ENCODE measurements at places on chromosomes 1 and 21.

DNA sequence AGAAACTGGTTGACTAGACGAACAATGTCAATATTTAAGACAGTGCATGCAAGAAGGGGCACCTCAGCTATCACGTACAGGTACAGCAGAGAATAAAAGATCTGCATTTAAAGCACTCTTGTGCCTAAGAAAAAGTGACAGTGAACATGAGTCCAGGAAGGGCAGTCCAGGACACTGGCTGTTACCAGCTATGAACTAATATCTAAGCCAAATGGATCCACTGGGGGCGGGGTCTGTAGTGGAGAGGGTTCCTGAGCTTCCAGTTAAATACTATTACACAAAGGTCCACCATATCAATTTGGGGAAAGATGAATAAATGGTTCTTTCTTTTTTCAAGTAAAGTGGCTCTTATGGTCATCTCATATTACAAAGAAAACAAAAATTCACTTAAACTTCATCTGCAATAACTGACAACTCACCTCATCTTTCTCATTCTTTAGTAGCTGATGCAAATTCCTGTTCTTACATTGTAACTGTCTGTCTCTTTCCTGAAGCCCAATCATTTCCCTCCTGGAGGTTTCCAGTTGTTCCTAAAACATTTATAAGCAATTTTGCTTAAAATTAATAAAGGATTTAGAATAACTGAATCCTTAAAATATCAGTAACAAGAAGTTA lies 24.5 kb downstream of the SSX2IP start:
- H3K27ac ChIP-seq = no peak overlapping the region
- no peak for DNase-seq
- H3K36me3 ChIP-seq = no peaks in the 10 kb centered on the region
- H3K4me3 ChIP-seq = no peak overlapping the region
- H3K27me3 ChIP-seq = no peaks in the 10 kb centered on the region
- no peaks in the 10 kb centered on the region for H3K4me1 ChIP-seq

GRCh38 chr1:176976225-176976624 lies 188.3 kb downstream of the ASTN1 start:
- no peaks in the 10 kb centered on the region for H3K36me3 ChIP-seq
- H3K4me1 ChIP-seq = no peaks in the 10 kb centered on the region
- H3K27me3 ChIP-seq = no peaks in the 10 kb centered on the region
- no peak overlapping the region for H3K27ac ChIP-seq
- no peak overlapping the region for H3K4me3 ChIP-seq

GRCh38 chr1:11071463-11072215 lies 11.8 kb upstream of the SRM start:
- no peaks in the 10 kb centered on the region for H3K4me1 ChIP-seq
- DNase-seq = no peak
- peaks cover 1% of the 10 kb centered on the region for H3K27me3 ChIP-seq
- peak overlapping the region; percentile 18 for H3K4me3 ChIP-seq

- H3K4me3 ChIP-seq = no peak overlapping the region
- peaks cover 3% of the 10 kb centered on the region for H3K27me3 ChIP-seq
- H3K36me3 ChIP-seq = peaks cover 3% of the 10 kb centered on the region
- peaks cover 9% of the 10 kb centered on the region for H3K4me1 ChIP-seq
Measured at GRCh38 chr1:245217853-245218608, 63.2 kb downstream of the KIF26B start.

- no peaks in the 10 kb centered on the region for H3K4me1 ChIP-seq
- H3K36me3 ChIP-seq = no peaks in the 10 kb centered on the region
- no peak overlapping the region for H3K4me3 ChIP-seq
- H3K27me3 ChIP-seq = no peaks in the 10 kb centered on the region
- H3K27ac ChIP-seq = no peak overlapping the region
- no peak for DNase-seq
Measured at GRCh38 chr1:19000065-19000464, 43.6 kb upstream of the IFFO2 start.

- peaks cover 71% of the 10 kb centered on the region for H3K36me3 ChIP-seq
- H3K4me1 ChIP-seq = peaks cover 11% of the 10 kb centered on the region
- peaks cover 7% of the 10 kb centered on the region for H3K27me3 ChIP-seq
- DNase-seq = no peak
- peak overlapping the region; percentile 2 for H3K27ac ChIP-seq
Measured at GRCh38 chr1:54861070-54861761, 25.8 kb downstream of the DHCR24 start.

GRCh38 chr1:189269011-189269410 lies 1208.7 kb downstream of the BRINP3 start:
- no peak overlapping the region for H3K27ac ChIP-seq
- no peak for DNase-seq

All from endothelial cell (in vitro differentiated cells).